ENCODE measurements at places on chromosomes 16 and 17. TPM values are rescaled to one million over a fixed set of nuclear protein-coding genes. Genes with fewer than 3 reads are reported as not detected.

Gene IL17C
- total RNA-seq, result not detected

Gene TUBG2
- 0.92 TPM for total RNA-seq

DNA sequence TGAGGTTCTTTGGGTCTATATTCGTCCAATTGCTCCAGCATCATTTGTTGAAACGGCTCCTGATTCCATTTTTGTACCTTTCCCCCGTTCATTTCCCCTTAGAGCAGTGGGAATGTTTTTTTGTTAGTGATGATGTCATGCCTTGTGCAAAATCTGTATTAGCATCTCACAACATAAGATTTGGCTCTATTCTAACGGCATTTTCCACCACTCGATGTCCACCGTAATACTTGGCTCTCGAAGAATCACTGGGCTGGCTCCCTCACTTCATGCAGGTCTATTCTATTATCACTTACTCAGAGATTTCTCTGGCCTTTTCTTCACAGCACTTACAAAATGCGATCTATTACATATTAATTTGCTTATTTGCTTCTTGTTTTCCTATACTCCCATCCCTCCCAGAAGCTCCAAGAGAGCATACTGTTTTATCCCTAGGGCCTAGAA lies 571 bp upstream of the NME1 start:
- no peaks in the 10 kb centered on the region for H3K27me3 ChIP-seq
- peaks cover 22% of the 10 kb centered on the region for H3K4me1 ChIP-seq
- H3K4me3 ChIP-seq, result peak overlapping the region; percentile 61
- H3K27ac ChIP-seq, result peak overlapping the region; percentile 71
- peaks cover 31% of the 10 kb centered on the region for H3K36me3 ChIP-seq

GRCh38 chr16:20944861-20945574 lies 44.4 kb downstream of the LYRM1 start:
- H3K27ac ChIP-seq, result no peak overlapping the region
- H3K36me3 ChIP-seq, result no peaks in the 10 kb centered on the region
- peak; percentile 14 for DNase-seq
- H3K4me1 ChIP-seq, result no peaks in the 10 kb centered on the region
- H3K4me3 ChIP-seq, result no peak overlapping the region

DNA sequence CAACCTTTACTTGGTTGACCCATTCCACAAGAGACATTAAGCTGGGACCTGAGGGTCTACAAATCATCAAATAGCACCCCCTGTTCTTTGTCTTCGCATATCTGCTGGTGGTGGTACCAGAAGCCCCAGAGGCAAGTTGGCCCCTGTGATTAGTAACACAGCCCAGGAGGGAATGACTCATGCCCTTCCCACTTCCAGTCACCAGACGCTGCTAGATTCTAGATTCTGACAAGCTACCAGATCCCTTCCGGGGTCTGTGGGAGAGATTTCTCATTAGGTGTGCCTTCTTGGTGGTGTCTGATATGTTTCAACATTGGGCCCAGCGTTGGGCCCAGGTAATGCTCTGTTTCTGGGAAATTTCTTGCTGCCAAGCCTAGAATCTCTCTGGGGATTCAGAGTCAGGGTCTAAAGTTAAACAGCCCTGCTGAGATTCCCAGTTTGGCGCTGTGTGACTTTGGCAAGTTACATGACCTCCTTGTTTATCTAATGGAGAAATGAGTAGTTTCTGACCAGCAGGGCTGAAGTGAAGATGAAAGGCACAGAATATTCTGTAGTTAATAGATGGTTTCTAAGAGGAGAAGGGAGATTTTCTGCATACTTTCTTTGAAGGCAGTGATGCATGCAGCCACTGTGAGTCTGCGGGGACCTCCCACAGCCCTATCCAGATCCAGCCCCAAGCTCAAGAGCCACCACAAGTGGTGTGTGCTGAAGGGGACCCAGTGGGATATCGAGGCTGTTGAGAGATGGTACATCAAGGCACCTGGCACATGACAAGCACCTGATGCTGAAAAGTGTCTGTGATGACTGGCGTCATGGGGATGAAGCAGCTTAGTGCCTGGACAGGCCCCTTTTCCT lies 3.9 kb downstream of the TRPV2 start:
- no peak overlapping the region for H3K4me3 ChIP-seq
- peak; percentile 92 for DNase-seq
- peaks cover 39% of the 10 kb centered on the region for H3K4me1 ChIP-seq
- H3K27ac ChIP-seq, result peak overlapping the region; percentile 94

DNA sequence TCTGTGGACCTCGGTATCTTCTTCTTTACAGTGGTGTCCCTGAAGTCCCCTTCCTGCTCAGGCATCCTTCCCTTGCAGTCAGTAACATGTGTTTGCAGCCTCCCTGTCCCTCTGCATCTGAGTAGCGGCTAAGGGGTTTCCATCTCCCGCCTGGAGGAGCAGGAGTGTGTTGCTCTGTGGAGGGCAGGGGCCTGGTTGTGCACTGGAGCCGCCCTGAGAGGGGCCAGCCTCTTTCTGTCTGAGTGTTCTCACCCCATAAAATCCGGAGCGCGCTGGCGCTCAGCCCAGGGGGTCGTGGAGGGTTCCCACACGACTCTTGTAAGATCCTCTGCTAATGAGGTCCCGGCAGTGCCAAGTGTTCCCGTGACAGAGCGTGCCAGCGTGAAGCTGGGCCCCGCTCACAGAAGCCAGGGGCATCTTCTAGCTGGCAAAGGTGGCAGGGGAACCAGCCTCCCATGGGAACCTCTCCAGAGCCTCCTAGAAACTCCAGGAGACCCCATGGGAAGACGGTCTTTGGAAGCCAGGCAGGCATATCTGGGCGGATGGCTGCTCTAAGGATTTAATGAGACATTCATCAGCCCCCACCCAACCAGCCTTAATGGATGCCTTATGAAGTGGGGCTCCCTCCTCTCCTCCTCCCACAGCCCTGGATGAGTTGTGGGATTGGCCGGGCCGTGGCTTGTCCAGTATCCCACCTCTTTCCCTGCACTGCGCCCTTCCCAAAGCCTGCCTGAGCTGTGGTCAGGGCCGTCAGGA lies 91.4 kb upstream of the GSE1 start:
- no peaks in the 10 kb centered on the region for H3K4me1 ChIP-seq
- no peaks in the 10 kb centered on the region for H3K27me3 ChIP-seq
- H3K27ac ChIP-seq, result no peak overlapping the region
- H3K4me3 ChIP-seq, result no peak overlapping the region

Measured in SJSA1 (cell line).